HuH-7 (cell line): ENCODE measurements at places on chromosomes 4 and X.

DNA sequence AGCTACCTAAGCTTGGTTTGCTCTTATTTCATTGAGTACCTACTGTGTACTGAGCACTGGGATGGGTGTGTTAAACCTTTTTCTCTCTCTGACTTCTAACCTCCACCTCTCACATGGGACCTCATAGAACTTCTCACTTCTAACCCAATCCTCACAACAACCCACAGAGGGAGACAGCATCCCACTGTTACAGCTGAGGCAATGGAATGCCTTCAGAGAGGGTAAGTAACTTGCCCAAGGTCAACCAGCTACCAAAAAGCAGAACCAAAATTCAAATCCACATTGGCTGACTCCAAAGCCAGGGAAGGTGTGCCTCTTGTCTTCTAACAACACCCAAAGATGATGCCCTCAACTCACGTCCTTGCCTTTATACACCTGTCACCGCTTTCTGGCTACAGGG, 5.4 kb downstream of the SEL1L3 start:
- no peak for DNase-seq

DNA sequence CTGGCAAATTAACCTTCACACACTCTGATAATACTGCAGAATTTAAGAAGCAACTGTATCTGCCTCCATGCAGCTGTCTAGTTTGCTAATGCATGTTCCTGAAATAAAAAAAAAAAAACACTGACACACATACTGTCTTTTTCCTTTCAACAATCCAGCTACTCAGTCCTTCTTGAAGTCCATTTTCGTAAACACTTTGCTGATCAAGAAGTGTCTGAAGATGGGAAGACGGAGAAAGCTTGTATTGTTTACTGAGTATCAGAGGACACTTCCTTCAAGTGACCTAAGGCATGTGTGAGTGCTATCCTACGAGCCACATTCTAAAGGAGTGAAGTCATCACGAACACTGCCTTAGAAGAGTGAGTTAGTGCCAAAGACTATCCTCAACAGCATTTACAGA, 82.6 kb downstream of the LUZP4 start:
- no peak for DNase-seq

- no peak for DNase-seq
Observed at GRCh38 chr4:73315091-73315490, 56.5 kb upstream of the ANKRD17 start.

GRCh38 chr4:54475546-54475945, 182.2 kb upstream of the KIT start:
- DNase-seq: no peak

DNA sequence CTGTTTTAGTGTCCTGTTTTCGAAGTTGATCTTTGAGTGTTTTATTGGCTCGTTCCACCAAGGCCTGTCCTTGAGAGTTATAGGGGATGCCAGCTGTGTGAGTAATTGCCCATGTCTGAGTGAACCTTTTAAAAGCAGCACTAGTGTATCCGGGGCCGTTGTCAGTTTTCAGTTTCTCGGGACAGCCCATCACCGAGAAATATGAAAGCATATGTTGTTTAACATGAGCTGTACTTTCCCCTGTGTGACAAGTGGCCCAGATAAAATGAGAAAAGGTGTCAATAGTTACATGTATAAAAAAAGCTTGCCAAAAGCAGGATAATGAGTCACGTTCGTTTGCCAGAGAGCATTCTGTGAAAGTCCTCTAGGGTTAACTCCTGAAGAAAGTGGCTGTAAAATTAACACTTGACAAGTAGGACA, 48.6 kb upstream of the RASSF6 start:
- DNase-seq: no peak

- no peak for DNase-seq
Observed at GRCh38 chr4:71584585-71584984, 199.3 kb downstream of the GC start.

GRCh38 chr4:94965852-94966251, 208.1 kb downstream of the BMPR1B start:
- no peak for DNase-seq

- no peak for DNase-seq
Observed at GRCh38 chr4:63430105-63430504, 979.1 kb downstream of the TECRL start.

GRCh38 chrX:85569096-85569495, 189.6 kb upstream of the POF1B start:
- DNase-seq: no peak

DNA sequence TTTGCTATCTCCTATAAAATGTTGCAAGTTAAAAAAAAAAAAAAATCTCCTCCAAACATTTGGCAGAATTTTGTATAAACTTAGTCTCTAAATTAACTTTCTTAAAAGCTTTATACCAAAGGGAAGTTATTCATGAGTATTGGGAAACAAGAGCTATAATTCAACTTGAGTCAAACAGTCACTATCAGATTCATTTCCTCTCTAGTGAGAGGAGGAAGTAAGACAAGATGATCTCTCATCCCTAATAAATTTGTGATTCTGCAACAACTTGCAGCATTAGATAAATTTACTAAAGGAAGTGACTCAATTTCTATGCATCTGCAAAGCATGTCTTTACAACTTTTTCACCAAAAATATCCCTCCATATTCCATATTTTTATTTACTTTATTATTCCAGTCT, 135.4 kb upstream of the GNPDA2 start:
- DNase-seq: no peak

DNA sequence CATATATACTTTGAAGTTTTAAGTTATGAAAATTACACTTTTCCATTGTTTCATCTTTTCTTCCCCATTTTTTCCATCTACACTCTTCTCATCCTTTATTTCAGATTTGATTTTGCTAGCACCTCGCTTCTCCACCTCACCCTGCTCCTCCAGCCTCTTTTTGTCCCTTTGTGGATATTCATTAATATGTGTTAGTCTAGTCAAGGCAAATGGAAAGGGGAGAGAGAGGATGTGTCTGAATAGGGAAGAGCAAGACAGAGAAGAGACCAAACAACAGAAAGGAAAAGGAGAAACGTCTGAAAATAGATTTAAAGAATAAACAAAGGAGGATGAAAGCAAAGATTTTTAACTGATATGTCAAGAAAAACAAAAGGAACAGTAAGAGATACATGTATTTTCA, 24.1 kb downstream of the GPM6A start:
- DNase-seq: no peak

DNA sequence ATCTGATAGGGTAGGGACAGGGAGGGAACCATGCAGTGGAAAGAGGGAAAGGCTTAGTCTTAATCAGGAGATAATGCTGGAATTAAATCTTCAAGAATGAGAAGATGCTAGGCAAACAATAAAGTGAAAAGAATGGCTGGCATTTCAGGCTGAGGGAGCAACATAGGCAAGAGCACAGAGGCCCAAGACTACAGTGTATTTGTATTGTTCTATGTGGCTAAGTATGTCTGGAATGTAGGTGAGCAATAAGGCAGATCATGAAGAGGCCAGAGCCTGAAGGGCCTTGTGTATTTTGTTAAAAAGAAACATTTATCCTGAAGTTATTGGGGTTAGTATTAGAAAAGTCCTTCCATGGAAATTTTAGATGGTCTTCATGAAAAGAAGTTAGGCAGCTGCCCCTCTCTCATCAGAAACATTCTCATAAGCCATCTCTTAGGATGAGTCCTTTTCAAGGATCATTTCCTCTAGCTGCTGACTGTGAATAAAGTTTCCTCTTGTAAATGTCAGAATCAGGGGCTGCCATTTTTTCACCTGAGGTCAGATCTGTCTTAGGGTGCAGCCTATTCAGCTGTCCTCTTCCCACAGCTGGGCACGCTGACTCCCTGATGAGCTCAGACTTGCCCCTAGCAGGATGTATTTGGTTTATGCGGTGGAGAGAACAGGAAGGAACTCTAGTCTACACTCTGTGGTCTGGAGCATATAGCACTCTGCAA, 46.3 kb downstream of the ATP10D start:
- DNase-seq: no peak

DNA sequence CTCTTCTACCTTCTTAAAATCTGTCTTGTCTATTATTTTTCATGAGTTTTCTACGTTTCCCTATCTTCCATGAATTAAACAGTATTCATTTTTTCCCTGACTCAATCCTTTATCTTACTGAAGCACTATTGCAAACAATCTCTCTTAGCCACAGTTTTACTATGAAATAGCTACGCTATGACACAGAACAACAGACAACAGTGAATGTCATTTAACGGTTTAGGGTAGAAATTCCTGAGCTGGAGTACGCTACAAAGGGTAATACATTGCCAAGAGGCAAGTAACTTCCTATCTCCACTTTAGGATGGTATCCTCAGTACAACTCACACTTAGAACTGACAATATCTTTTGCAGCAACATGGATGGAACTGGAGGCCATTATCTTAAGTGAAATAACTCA, 552.6 kb downstream of the INPP4B start:
- no peak for DNase-seq

GRCh38 chr4:78809295-78809694, 33.1 kb downstream of the BMP2K start:
- no peak for DNase-seq

GRCh38 chr4:89110541-89110985, 770 bp upstream of the TIGD2 start:
- no peak for DNase-seq

DNA sequence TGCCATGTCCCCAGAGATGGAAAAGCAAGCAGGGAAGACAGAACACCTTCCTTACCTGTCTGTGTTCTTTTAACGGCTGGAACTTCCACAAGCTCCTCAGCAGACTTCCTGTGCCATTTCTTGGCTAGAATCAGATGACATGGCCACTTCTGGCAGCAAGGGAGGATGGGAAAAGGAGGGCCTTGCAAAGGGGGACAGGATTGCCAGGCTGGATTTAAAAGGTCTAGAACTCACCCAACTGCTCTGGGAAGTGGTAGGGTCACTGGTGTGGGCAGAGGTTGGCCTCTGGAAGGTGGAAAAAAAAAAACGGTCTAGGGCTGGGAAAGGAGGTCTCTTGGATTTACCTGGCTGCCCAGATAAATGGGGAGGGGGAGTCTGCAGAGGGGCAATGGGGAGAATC, 1.6 kb upstream of the USP11 start:
- DNase-seq: no peak

- no peak for DNase-seq
Observed at GRCh38 chrX:69424910-69425309, 79.2 kb upstream of the NALF2 start.

- DNase-seq: peak; percentile 39
Observed at GRCh38 chr4:45453258-45453853, 670.5 kb downstream of the GABRG1 start.

GRCh38 chrX:37854148-37854547, 6.8 kb upstream of the DYNLT3 start:
- no peak for DNase-seq

- no peak for DNase-seq
Observed at GRCh38 chr4:16120720-16121119, 36.9 kb upstream of the PROM1 start.

GRCh38 chrX:5724123-5724522, 504.5 kb downstream of the NLGN4X start:
- DNase-seq: no peak

- DNase-seq: no peak
Observed at GRCh38 chrX:108704839-108705238, 31.5 kb downstream of the IRS4 start.

- no peak for DNase-seq
Observed at GRCh38 chr4:55866290-55866907, 13.0 kb downstream of the EXOC1 start.

- peak; percentile 47 for DNase-seq
Observed at GRCh38 chr4:30718641-30719453, 1.3 kb upstream of the PCDH7 start.

- DNase-seq: no peak
Observed at GRCh38 chr4:120000591-120001296, 65.9 kb downstream of the MAD2L1 start.

- no peak for DNase-seq
Observed at GRCh38 chr4:54378461-54378860, 149.4 kb downstream of the PDGFRA start.

DNA sequence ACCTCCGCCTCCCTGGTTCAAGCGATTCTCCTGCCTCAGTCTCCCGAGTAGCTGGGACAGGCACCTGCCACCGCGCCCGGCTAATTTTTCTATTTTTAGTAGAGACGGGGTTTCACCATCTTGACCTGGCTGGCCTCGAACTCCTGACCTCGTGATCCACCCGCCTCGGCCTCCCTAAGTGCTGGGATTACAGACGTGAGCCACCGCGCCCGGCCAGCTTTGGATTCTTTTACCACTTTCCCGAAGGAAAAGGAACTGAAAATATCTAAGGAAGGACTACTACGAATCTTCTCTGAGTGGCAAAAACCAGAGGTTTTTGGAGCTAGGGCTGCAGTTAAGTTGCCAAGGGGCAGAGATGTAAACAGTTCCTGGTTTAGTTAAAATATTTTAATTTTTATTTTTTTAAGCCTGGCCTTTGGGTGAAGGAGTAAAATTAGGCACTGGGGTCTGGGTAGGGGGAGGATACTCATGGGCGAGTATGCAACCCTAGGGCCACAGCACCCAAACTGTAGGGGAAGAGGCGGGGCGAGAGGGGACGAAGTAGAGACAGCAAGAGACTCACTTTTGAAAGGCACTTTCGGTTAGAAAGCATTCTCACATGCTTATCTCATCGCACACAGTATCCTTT, 525 bp upstream of the CISD2 start:
- DNase-seq: no peak

DNA sequence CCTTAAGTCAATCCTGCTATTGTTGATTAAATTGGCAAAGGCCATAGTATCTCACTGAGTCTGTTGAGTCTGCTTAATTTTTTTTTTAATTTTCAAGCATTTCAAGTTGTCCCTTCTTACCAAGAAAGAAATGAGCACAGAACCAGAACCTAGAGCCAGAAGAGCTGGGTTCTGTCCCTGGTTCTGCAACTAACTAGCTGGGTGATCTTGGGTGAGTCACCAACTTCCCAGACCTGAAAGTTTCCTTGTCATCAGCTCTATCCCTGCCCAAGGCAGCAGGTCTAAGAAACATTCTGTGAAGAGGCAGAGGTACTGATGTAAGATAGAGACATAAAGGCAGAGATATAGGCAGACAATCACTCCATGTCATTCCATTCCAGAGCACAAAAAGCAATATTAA, 17.3 kb downstream of the TEC start:
- DNase-seq: no peak

DNA sequence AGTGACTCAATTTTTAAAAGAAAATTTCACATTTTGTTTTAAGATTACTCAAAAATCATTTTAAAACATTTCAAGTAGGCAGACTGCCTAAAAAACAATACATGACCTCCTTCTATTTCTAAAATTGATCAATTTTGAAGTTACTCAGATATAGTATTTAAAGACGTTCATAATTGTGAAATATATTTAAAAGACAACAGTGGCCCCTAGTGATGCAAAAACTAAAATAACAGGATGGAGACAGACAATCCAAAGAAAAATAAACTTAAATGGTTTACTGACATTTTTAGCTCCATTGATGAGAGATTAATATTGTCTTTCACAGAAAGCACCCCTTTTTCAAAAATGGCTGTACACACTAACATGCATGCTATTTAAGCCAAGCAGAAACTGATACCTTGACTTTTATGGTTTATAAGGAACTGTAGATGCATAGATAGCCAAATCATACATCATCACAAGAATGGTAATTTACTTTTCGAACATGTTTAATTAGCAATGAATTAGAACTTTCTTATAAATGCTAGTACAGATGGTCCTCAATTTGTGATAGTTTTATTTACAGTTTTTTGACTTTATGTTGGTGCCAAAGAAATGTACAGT, 69.8 kb upstream of the FAT4 start:
- DNase-seq: no peak
